ENCODE measurements at places on chromosomes 6 and 20.

DNA sequence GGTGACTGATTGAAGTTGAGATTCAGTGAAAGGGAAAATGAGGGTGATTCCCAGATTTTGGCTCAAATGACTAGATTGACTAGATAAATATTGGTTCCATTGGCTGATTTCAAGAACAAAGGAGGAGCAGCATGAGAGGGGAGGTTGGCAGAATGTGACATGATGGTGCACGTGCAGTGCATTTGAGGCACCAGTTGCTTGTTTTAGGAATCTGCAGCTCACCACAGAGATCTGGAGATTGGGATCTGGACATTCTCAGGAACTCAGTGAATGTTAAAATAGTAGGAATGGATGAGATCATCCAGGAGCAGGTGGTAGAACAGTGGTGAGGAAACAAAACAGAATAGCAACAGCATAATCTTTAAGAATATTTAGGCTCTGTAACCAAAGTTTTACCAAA is 496.3 kb downstream of the DHX35 start:
- DNase-seq = no peak

GRCh38 chr6:142913036-142913510 is 31.9 kb downstream of the HIVEP2 start:
- DNase-seq = no peak

- no peak for DNase-seq
These were observed 63.9 kb upstream of the CDYL start for GRCh38 chr6:4712291-4712690.

- DNase-seq = no peak
These were observed 24.6 kb downstream of the JAG1 start for GRCh38 chr20:10649080-10649796.

DNA sequence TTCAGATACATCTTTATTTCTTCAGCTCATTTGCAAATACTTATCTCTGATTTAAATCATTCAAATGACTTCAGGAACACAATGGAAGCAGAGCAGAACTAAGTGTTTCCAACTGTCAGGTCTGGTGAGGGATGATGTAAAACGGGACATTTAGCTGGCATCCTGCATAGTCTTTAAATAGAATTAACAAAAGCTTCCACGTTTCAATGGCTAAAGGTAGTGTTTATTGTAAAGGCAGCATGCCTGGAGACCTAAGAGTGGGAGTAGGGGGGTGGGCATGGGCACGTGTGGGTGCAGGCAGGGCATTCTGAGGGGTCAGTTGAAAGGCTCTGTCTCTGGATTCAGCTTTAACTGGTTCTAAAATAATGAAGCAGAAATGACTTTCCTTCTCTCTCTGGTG is 174.9 kb downstream of the PLCB1 start:
- no peak for DNase-seq

GRCh38 chr6:32432050-32432450 is 7.6 kb upstream of the HLA-DRA start:
- DNase-seq = no peak

DNA sequence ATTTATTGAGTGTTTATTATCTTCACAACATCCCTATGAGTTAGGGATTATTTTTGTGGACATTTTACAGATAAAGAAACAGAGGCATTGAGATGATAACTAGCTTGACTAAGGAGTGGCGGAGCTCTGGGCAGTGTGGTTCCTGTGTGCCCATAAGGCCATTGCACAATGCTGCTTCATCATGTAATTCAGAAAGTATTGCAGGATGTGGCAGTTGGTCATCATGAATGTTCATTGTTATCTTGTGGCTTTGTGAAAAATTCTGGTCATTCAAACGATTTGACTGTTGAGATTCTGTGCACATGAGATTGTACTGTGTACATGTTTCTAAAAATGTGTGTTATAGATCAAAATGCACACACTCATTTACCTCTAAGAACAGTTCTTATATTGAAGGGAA is 150.8 kb downstream of the ESR1 start:
- DNase-seq = no peak

All from BJ (cell line).